Forelimb muscle (tissue), 1 donor: ENCODE measurements at places on chromosomes 3 and 15.

- peak; percentile 87 for DNase-seq
Observed at GRCh38 chr15:93587059-93587521, 498.1 kb upstream of the RGMA start.

GRCh38 chr15:35929740-35930444 is 383.9 kb upstream of the DPH6 start:
- no peak for DNase-seq

- DNase-seq = no peak
Observed at GRCh38 chr3:65761446-65762234, 277.1 kb downstream of the MAGI1 start.

DNA sequence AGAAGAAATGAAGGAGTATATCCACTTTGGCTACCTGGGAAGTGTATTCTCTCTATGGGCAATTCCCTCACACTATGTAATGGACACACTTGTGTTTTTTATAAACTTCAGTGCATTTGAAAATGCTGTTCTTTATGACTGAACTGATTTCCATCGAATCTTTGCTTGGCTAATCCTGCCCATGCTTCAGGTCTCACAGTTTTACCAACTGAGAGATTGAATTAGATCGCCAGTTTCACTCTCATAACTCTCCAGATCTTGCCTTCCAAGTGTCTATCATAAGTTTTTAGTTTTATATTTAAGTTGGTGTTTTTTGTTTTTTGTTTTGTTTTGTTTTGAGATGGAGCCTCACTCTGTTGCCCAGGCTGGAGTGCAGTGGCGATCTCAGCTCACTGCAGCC is 73.5 kb upstream of the MBNL1 start:
- DNase-seq = no peak

DNA sequence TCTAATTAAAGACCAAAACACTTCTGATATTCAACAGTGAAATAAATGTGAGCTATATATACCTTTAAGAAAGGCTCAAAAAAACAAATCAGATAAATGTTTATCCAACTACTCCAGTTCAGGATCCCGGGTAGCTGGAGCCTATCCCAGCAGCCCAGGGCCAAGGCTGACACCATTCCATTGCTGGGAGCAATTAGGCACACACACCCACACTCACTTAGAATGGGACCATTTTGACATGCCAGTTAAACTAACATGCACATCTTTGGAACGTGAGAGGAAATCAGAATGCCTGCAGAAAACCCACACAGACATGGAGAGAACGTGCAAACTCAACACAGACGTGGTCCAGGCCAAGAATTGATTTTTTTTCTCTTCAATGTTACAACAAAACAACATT is 30.0 kb upstream of the PLSCR4 start:
- DNase-seq = no peak

GRCh38 chr3:98109807-98110549 is 20.5 kb upstream of the OR5H1 start:
- no peak for DNase-seq

DNA sequence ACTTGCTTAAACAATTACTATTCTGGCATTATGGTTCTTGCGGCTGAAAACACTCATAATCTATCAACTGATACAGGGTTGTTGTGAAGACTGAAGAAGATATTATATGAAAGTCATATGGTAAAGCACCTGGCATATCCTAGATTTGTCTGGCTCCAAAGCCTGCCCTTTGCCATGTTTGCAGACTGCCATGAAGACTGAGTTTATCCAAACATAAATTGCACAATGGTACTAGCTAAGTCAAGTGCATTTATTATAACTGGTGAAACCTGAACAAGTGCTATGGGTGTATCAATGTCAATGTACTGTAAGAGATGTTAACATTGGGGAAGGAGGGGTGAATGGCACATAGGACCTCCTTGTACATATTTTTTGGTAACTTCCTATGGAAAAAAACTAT is 87.4 kb upstream of the MEX3B start:
- DNase-seq = no peak

DNA sequence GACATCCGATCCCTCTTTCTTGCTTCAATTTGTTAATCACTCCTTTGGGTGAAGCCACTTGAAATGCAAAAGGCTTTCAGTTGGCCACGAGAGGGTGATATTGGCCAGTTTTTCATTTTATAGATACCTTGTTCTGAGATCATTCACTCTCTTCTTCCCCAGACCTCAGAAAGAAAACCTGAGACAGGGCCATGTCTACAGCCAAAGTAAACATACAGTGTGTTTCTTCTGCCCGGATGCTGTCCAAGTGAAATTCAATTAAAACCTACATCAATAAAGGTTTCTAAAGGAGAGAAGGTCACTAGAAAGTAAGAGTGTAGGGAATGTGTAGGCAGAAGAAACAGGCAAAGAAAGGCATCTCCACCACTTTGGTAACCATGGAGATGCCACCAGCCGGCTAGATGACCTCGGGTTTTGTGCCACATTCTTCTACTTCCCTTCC is 39.5 kb upstream of the FMN1 start:
- DNase-seq = no peak

DNA sequence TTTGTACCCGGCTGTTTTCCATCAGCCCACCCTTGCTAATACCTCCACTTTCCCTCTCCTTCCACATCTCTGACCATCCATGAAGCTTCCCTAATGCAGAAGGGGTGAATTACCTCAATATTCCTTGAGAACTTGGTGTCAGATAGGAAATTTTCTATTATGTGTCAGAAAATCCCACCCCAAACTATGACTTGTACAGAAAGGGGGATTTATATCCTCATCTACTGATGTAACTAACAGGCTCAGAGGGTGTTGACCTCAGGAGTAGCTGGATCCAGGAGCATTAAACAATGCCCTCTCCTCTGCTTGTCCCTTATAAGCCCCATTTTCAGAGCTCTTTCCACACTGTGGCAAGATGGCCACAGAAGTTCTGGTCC is 242.8 kb upstream of the TLE3 start:
- DNase-seq = no peak
